Fibroblast of skin of back (primary cell): ENCODE measurements at places on chromosomes 11 and 22.
A peak's percentile ranks its signal among the peaks of the same experiment; 100 is the strongest.

DNA sequence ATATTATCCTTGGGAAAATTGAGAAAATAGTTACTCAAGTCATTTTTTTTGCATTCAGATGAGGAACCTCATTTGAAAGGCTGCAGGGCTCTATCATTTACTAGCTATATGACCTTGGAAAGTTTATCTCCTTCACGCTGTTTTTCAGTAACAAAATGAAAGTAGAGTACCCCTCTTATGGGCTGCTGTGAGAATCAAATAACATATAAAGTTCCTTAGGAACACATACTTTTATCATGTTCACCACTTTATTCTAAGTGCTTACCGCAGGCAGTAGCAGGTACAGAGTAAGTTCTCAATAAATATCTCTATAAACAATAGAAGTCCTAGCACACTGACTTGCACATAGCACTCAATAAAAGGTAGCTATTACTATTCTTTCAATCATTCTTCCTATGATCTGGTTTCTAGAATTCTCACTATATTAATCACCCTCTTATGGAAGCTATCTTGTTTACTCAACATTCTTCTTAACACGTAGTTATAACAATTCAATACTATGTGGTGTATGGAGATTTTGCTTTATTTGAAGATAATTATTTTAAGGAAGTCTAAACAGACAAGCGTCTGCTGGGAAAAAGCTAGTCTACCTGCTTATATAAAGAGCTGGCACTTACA lies 1.9 kb downstream of the C11orf71 start:
- peak; percentile 18 for DNase-seq

DNA sequence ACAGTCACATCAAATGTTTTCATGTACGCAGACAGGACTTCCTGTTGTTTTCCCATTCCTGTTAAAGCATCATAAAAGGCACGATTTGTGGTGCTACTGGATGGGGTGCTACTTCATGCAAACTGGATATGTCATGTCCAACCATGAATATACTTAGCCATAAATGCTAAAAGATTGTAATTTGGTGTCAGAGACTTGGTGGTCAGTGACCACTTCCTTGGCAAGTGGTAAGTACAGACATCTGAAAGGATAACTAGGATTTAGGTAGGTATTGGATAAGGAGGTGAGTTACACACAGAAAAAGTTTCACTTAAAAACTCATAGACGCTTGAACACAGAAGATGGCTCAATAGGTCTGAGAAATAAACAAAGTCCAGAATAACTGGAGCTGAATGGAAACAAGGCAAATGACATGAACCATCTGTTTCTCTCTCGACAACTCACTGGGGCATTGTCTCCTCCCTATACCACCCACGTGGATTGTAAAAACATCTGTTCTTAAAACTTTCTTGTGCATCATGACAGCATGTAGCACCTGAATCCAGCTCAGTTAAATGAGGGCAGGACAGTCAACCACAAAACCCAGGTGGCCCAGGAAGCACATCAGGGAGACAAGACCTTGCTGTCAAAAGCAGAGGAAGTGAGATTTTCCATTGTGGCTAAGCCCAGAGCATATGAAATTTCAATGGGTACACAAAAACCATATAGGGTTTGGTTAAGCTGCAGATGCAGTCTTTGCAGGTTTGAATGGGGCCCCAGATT lies 22.1 kb upstream of the IGLL5 start:
- DNase-seq: no peak

DNA sequence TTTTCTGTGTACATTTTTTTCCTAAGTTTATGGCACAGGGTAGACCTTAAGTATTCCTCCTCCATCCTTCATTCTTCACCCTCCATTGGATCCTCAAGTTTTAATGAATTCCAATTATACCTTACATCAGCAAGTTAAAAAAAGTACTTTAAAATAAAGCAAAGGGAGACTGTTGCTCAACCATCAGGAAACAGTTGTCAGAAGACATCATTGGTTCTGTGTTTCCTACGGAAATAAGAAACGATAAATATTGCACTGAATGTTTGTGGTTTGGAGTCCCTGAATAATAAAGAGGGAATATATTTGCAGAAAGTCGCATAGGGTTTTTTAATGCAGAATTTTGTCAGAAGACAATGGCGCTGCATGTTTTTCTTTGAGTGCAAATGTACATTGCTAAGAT lies 28.1 kb upstream of the LDHA start:
- DNase-seq: no peak

GRCh38 chr11:107856981-107857517 lies 1.5 kb downstream of the SLC35F2 start:
- no peak for DNase-seq

GRCh38 chr11:123083623-123084029 lies 21.7 kb upstream of the HSPA8 start:
- peak; percentile 94 for DNase-seq
